ENCODE measurements at places on chromosomes 3 and 15. TPM values are rescaled to one million over a fixed set of nuclear protein-coding genes. Genes with fewer than 3 reads are reported as not detected.

DNA sequence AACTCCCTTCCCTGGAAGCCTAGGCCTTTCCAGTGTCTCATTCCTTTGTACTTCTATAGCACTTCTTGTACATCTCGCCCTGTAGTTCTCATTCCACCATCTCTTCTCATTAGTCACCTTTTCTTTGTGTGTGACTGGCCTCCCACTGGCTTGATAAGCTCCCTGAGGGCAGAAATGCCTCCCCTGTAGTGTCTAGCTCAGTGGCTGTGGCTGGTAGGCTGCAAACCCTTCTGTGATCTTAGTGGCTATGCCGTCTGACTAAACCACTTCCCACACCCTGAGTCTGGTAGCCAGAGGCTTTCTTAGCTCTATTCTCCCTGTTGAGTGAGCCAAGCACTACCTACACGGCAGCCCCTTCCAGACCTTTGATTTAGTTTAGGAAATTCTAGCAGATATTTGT, 24.4 kb upstream of the TNFAIP8L3 start:
- DNase-seq: no peak

GRCh38 chr15:96037584-96037983, 292.9 kb upstream of the NR2F2 start:
- no peak for DNase-seq

- no peak for DNase-seq
Measured at GRCh38 chr3:121481106-121481880, 64.5 kb downstream of the POLQ start.

DNA sequence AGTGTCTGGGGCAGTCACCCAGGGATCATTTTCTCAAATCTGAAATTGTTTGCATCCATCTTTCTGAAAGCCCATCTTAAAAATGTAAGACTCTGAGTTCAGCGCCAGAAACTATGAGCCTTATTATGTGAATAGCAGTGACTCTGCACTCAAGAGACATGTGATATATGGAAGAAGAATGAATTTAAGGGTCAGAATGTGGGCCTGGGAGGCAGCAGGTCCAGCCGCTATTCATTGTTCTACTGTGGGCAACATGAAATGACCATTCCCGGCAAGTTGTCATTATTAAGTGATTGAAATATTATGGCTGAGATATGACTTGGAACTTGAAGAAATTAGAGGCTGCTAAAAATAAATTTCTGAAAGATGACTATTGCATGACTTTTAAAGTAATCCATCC, 228.6 kb upstream of the ARRDC4 start:
- DNase-seq: no peak

DNA sequence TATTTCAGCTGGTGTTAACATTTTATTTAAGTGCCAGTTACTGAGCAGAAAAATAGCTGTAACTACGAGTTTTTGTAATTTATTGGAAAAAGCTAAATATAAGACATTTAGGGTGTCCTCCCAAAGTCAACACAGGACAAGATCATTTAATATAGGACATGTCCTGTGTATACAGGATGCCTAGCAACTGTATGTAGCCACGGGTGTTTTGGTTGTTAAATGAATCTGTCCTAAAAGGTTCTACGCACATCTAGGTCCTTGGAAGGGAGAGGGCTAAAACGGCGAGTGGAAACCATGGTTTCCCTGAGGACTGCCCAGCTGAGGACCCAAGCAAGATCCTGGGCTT, 565 bp upstream of the ZNF621 start:
- peak; percentile 12 for DNase-seq

GRCh38 chr3:73727117-73727821, 102.5 kb upstream of the PDZRN3 start:
- DNase-seq: peak; percentile 77

GRCh38 chr15:41603941-41604911, 45.2 kb downstream of the TYRO3 start:
- peak; percentile 60 for DNase-seq

DNA sequence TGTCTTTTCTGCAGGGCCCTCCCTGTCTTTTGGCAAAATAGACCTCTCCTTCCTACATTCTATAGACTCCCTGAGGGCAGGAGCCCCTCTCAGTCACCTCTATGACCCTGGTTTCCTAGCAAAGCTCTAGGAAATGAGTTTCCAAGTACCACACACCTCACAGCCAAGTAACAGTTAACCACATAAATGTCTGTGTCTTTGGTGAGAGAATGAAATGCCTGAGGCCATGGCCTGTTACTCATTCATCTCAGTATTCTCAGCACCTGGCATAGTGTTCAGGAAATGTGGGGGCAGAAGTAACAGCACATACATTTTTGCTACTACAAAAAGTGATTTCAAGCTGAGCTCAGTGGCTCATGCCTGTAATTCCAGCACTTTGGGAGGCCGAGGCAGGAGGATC, 21.0 kb downstream of the RFT1 start:
- DNase-seq: no peak

DNA sequence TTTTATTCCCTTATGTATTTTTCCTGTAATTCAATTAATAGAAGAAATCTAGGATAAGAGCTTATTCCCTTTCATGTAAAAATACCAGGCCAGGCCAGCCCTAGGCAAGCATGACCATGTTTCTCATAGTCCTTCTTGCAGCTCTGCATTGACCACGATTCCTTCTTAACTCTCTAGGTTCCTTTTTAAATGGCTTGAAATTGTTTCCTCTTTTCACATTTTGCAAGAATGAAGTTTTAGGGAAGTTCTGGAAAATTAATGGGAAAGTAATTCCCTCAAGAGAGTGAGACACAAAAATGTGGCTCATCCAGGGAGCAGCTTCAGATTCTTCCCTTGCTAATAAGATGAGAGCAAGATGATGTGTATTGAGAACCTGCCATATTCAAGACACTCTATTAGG, 116.5 kb upstream of the FGF7 start:
- DNase-seq: no peak

DNA sequence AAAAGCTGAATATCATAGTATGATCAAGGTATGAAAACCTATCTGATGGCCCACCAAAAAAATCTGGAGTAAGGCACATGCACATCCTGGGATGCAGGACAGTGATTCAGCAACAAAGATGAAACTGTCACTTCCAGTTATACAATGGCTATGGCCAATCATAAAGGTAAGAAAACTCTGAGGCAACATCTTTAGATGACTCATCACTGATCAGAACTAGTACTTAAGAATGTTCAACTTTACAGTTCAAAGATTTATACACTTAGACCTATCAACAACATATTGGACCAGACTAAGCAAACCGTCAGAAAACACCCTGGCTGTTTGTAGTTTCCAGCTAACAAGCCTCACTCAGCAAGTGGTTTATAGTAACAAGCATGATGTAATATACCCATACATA, 21.3 kb upstream of the PLCH1 start:
- no peak for DNase-seq

GRCh38 chr3:42733501-42734262, 31.1 kb upstream of the HHATL start:
- no peak for DNase-seq

DNA sequence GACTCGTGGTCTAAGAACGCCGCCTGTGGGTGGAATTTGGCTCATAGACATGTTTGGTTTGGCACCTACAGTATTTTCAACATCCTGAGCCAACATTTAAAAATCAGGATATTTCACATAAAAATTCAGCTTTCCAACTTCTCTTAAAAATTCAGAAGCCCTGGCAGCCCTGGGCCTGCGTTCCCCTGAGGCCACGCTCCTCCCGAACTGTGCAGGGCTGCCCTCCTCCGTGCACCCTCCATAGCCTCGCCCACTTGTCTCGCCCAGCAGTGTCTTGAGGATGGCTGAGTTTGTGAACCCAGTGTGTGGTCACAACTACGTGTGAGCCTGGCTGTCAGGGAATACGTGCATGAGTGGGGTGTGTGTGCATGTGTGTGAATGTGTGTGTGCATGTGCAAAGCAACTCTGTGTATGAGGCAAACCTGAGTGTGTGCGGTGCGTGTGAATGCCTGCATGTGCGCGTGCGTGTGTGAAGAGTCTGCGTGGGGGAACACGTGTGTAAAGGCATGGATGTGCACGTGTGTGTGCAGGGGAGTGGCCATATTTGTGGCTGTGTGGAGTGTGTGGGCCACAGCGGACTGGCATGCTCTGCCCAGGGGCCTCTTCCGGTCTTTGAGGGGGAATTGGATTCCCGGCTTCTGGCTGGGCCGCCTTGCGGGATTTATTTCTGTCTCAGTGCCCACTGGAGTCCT, 30.9 kb downstream of the PTH1R start:
- DNase-seq: no peak

- DNase-seq: no peak
Measured at GRCh38 chr3:64351713-64352638, 126.7 kb upstream of the PRICKLE2 start.

- DNase-seq: no peak
Measured at GRCh38 chr15:56538901-56539545, 74.1 kb upstream of the MNS1 start.

GRCh38 chr15:59295261-59296001, 77.2 kb downstream of the MYO1E start:
- DNase-seq: no peak

DNA sequence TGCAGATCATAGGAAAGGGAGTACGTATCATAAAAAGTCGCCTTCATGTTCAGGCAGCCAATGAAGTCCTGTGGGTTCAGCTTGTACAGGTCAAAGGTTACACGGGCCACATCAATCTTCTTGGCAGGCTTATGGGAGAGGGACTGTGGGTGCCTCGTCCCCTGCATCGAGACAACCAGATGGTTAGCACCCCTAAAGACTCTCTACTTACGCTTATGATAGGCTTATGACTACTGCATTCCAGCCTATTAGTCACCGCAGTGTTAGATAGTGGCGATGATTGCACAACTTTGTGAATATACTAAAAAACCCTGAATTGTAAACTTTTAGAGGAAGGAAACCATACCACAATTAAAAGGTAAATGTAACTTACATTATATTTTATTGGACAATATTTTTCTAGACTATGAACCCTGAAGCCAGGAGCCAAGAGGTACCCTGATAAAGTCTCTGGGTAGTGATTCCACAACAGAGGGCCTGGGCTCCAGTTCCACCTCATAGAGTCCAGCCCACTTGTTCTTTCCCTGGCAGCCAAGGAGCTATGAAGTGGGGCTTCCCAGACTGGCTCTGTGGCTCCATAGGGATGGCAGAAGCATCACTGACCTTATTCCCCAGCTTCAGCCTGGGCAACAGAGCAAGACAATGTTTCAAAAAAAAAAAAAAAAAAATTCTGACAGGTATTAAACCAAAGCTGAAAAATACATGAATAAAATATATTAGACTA, 2.5 kb upstream of the FANCD2 start:
- DNase-seq: no peak

DNA sequence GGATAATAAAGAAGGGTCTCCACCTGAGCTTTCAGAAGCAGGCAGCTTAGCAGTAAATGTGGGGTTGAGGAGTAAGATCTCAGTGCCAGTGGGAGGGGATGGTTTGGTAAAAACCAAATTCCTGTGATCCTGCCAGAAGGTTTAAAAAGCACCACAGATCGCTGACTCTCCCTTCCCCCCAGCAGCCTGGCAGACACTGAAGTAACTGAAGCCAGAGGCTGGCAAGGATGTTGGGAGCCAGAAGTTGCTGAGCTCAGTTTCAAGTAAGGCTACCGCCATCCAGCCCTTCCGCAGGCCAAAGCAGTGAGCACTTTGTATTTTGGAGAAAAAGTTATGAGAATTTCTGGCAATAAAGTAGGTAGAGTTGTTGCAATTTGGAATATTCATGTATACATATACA, 246.4 kb downstream of the ZNF621 start:
- DNase-seq: no peak

DNA sequence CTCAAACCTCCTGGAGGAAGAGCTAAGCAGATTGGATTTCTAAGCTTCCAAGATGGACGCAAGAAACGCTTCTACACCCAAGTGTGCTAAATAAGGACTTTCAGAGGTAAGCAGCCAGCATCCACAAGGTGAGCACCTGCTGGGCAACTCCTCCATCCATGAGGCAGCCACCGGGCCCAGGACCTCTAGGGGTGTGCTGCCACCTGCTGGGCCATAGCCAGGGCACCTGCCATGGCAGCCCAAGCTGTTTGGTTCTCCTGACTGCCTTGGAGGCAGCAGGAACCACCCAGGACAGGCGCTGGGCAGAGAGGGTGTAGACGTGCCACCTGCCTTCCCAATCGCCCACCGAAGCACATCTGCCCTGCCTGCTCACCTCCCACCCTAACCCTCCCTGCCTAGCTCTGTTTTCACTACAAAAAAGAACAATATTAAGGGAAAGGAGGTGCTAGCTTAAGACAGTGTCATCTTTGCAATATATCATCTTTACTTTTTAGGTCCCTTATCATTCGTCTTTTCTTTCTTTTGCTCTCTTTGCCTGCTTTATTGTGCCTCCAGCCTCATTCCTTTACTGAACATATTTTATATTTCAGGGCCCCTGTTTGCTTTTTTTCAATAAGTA, 12.9 kb downstream of the C15orf62 start:
- peak; percentile 57 for DNase-seq

- DNase-seq: no peak
Measured at GRCh38 chr15:44394062-44394461, 33.4 kb upstream of the CTDSPL2 start.

- no peak for DNase-seq
Measured at GRCh38 chr15:65258375-65259262, 28.1 kb downstream of the PARP16 start.

FBXL2 gene
- 25.3 TPM for polyA plus RNA-seq

TLNRD1 gene
- 7.6 TPM for polyA plus RNA-seq

USP13 gene
- polyA plus RNA-seq: 13.7 TPM
